ENCODE measurements at places on chromosomes 1 and 21. TPM values are rescaled to one million over a fixed set of nuclear protein-coding genes. Genes with fewer than 3 reads are reported as not detected.

DNA sequence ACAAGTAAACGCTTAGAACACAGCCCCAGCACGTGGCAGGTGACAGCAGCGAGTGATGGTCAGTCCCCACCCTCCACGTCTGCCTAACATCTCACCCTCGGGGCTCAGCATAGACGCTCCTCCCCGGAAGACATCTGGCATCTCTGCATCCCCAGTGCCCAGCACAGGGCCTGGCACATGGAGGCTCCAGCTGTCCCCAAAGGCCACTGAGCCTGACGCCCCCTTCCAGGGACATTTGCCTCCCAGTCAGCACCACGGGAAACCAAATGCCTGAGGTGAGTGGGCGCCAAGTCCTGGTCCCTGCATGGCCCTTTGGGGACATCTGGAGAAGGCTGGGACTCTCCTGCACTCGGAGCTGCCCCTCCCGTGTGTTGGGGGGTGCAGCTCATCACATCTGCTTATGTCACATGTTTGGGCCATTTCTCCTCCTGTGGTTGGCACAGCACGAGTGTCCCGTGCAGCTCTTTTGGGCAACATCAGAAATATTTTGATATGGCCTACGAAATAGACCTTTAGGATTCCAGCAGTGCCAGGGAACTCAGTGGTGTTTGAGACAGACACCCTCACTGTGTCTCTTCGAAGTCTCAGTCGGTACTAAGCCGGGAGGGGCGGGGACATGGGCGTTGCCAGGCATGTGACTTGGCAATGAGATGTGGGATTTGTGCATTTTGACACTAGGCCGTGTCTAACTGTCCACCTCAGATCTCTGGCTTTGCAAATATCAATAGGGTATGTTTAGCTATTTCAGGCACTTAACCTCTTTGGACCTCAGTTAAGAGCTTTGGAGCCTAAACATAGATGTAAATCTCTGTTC, 315.0 kb downstream of the PTPRU start:
- DNase-seq: no peak

GRCh38 chr1:208848854-208849253, 604.7 kb upstream of the PLXNA2 start:
- no peak for DNase-seq

DNA sequence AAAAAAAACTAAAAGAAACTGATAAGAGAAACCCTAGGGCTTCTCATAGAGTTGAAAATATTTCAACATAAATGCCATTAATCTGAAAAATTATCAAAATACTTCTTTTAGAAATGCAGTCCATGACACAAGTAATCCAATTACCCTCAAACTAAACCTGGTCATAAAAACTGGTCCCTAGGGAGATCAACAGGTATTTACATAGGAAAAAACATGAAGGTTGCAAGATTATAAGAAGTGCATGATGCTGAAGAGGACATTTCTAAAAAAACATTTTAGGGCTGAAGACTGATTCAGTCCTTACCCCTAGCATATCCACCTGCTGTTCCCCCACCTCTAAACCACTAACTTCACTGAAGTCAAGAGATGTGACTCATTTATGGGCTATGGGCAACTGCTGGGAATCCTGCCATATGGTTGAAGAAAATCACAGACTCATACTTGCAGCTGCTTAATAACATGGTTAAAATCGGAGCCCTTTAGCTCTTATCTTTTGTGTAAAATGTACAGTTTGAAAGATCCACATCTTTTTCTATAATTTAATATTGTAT, 131.0 kb upstream of the RUNX1 start:
- no peak for DNase-seq

DNA sequence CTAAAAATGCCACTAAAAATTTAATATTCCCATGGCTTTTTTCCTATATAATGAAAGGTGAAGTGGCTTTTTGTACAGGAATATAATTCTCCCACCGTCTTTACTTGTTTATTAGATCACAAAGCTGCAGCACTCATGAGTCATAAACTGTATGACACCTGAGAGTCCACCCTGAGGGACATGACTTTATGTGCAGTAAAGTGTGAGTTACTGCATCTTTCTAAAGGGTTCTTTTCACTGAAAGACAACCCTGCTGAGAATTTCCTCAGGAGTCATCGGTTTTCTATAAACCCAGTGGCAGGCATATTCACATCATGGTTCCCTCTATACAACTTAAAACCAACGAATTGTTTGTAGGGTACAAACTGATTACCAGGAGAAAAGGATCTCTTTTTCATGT, 77.4 kb downstream of the APP start:
- no peak for DNase-seq

DNA sequence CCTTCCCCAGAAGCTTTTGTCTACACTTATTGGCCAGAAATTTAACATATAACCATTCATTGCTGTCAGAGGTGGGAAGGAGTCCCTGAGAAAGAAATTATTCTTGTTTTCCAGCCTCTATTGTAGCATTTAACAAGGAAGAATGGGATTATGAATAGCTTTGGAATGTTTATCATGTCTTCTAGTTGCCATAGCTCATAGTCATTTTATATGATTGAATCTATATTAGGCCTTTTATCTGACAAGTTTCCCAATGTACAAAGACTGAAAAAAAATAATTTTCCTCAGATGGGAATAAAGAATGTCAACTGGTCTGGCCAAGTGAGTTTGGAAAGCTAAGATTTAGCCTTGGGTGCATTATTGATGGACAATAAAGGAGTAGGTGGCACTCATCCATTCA, 28.3 kb downstream of the PTPRC start:
- no peak for DNase-seq

DNA sequence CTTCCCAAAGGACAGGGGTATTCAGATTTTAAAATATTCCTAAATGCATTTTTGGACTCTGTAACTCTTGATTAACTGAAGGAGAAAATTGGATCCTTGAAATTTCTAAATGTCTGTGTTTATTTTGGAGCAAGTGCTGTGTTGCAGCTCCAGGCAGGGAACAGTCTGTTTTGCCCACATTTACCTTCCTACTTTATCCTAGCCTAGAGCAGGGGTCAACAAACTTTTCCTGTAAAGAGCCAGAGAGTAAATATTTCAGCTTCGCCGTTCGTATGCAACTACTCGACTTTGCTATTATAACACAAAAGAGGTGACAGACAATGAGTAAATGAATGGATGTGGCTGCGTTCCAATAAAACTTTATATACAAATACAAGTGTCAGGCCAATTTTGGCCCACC, 402.2 kb downstream of the GPATCH2 start:
- DNase-seq: no peak

ATP6V1G3 gene
- not detected for total RNA-seq

- no peak for DNase-seq
Measured at GRCh38 chr1:41498804-41499203, 14.3 kb upstream of the EDN2 start.

GRCh38 chr1:4709641-4710040, 55.2 kb downstream of the AJAP1 start:
- no peak for DNase-seq

DNA sequence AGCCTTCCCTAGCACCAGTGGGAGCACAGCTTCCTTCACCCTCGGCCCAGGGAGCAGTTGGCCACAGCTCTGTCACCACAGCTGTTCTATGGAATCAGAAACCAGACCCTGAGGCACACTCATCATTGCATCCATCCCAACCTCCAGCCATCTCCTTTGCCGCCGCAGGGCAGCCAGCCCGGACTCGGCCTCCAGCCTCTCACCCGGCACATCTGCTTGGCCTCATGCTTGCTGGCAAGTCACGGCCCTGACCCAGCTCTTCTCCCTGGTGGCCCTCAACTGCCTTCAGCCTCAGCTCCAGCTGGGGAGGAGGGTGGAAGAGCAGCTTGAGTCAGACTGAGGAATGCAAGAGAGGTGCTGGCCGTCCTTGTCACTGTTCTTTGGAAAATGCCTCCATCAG, 59.8 kb downstream of the TOR1AIP2 start:
- no peak for DNase-seq

GRCh38 chr1:232416026-232416568, 213.8 kb downstream of the SIPA1L2 start:
- DNase-seq: no peak

- no peak for DNase-seq
Measured at GRCh38 chr1:197314682-197315081, 46.6 kb downstream of the CRB1 start.

GRCh38 chr21:42313501-42313969, 1.7 kb downstream of the TFF3 start:
- no peak for DNase-seq

DNA sequence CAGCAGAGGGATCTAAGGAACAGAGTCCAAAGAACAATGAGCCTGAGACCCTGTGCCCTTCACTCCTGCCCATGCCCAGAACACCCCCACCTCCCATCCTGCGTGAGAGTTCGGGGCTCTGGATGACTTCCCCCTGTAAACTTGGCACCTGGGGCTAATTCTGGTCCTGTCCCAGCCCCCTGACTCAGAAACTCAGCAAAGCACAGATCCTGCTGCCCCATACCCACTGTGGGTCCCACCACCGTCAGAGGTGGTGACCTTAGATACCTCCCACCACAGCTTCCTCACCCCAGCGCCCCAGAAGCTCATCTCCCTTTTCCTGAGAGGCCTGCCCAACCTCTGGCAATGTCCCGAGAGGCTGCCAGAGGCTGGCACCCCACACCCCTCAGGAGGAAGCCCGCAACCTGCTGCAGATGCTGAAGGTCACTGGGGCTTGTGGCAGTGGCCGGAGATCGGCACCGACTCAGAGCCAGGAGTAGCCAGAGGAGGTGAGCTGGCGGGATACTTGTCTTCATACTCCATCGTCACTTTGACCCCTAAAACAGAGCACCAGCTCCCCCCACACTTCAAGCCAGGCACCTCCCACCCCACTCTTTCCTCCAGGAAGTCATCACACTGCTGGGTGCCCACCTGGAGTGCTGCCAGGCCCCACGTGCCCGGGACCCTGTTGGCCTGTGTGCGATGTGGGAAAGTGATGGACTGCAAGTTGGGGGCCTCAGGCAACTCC, 111.6 kb upstream of the IFFO2 start:
- no peak for DNase-seq

DNA sequence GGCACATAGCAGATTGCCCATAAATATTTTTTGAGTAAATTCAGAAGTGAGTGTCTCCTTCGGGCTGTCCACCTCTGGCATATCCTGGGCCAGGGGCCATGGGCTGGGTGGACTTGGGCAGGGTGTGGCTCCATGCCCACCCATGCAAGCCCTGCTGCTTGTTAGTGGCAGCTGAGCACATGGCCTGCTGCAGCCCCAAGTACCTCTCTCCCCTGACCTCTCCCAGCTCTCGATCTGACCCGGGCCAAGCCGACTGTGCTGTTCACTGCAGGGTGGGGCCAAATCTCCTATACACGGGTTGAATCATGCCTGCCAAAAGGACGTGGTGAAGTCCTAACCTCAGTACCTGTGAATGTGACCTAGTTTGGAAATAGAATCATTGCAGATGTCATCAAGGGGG, 132.5 kb upstream of the C1orf174 start:
- DNase-seq: no peak

- peak; percentile 43 for DNase-seq
Measured at GRCh38 chr1:208652296-208653160, 408.3 kb upstream of the PLXNA2 start.

DNA sequence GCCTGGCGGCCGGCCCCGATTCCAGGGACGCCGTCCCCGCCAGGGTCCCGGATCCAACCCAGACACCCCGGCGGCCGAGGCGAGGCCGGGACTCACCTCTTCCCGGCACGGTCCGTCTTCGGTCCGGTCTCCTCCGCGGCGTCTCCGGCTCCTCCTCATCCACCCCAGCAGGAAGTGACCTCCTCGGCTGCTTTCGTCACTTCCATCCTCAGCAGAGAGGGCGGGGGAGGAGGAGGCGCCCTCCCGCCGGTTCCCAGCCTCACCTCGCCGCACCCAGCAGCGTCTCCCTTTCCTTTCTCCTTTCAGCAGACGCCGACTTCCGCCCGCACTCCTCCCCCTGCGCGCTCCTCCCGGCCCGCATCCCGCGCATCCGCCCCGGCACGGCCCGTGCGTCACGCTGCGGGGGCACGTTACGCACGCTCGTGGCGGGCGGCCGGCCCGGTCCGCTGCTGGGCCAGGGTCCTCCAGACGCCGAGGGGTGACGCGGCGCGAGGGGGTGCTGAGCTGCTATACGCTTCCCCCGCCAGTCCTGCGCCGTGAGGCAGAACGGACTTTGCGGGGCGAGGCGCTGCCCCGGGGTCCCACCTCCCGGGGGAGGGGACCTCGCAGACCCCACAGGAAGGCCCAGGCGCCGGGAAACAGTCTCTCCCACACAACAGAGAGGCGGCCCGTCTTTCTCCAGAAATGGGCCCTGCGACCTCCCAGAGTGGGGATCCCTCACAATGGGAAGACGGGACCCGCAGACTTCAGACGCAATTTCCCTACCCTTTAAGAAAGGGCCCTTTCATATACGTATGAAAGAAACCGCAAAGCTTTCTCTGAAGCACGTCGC, at the start of gene ETV3:
Gene ETV3 (minus strand): TSS at position 176 of the 832 bp plus-strand sequence. CDS start 2,043 bp downstream, outside the sequence.
- peak; percentile 65 for DNase-seq

IL12RB2 gene
- total RNA-seq: not detected

GRCh38 chr1:210541680-210542358, 213.1 kb downstream of the HHAT start:
- DNase-seq: no peak

ARHGEF11 gene
- 25.4 TPM for total RNA-seq

PRPF38B gene
- 12.9 TPM for total RNA-seq
